ENCODE measurements at places on chromosomes 1 and 21.

DNA sequence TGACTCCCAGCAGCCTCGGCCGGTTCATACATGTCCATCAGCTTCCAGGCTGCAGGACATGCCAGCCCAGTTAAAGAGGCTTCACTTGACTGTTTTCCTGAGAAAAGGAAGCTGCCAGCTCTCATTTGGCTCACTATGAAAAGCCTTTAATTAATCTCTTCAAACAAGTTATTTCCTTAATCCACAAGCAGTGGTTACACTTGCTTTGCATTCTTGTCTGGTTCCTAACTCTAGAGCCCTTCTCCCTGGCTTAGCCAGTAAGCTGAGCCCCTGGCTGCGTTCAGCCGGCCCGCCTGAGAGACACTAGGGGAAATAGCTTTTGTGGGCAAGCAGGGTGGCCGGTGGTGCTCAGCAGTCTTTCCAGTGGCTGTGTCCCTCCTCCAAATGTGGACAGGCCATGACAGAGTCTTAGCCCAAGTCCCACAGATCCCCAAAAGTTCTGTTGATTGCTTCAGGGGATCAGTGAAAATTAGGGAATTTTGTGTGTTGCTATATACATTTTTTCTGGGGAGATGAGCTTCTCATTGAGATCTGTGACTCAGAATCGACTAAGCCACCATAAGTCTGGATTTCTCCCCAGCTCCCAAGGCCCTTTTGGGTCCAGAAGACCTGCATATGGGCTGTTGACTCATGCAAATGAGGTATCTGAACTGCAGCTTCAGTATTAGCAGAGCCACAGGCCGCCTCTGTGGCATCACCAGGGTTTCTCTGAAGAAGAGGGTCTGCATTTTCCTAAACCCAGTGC, 10.1 kb downstream of the ATF3 start:
- no peak for DNase-seq

DNA sequence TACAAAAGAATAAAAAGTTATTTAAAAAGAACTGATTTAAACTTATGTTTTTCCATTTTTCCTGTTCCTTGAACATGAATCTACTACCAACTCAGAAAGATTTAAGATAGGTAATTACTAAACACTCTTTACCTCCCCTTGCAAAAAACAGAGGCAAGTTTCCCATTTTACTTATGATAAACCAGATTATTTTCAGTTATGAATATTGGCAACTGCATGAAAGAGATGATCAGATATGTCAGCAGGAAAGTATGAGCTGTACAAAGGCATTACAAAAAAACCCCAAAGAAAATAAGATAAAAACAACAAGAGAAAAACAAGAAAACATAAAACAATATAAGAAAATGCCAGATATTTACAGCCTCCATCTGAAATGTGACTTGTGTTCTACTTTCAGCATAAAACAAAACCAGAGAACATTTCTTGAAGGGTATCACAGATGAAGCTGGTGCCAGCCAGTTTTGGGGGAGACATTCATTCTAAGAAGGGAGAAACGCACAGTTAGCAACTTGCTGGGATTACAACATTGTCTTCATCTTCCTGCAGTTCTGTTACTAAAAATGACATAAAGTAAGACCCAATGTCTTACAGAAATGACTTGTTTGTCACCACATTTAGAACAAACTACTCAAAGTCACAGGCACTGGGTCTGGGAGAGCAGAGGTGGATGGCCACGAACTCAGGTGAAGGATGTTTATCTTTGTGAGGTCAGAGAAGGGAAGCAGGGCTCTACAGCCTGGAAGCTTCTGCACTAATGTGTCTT, 19.1 kb downstream of the ZC3H12A start:
- no peak for DNase-seq

DNA sequence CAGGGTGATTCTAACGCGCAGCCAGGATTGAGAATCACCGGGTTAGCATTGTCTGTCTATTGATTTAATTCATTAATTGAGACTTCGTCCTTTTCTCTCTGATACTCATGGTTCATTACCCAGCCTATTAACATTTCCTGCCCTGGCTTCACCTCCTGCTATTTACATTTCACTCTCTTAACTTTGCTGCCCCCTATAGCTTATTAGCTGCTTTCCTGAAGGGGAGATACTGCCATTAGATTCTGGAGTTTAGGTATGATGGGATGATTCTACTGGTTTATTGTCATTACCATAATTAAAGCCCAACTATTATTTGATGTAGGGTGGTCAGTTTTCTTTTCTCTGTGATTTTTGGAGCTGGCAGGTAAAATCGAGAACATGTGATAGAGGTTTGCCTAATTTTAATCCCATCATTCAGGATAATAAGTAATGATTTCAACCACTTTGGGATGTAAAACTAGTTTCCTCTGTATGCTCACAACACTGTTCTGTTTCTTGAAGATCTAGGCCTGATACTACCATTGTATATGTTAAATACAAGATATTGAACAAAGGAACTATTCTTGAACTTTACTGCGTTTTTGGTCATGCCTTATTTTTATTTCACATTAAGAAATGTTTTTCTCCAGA, 6.4 kb downstream of the PPP2R5A start:
- peak; percentile 22 for DNase-seq

DNA sequence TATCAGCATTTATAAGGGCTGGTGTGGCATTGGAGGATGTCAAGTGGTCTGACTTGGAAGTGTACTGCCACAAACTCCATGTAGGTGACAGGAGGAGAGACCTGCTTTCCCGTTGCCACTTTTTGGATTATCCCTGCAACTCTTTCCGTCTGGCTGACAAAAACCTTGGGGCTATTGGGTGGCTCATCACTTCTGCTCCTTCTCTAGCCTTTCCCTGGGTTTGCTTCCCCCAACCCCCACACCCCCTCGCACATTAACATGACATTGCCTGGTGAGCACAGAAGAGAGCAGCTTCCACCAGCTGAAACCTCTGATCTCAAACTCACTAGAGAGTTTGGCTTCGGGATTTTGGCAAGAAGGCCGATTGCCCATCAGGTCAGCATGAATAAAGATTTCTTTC, 39.2 kb downstream of the PROX1 start:
- no peak for DNase-seq

DNA sequence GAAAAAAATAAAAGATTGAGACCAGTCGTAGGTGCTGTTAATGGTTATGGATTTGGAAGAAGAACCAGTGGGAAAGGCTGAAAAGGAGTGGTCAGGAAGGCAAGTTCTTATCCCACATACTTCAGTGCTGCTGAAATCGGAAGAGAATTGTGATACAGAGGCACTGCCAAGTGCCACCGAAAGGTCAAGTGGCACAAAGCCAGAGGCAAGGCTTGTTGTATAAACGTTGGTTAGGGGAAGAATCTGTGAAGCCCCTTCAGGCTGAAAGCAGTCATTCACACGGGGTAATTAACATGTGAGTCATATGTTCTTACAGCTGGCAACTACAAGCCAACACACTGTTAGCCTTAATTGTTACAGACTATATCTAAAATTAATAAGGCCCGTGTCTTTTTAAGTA, 48.8 kb downstream of the ZBTB40 start:
- DNase-seq = no peak

DNA sequence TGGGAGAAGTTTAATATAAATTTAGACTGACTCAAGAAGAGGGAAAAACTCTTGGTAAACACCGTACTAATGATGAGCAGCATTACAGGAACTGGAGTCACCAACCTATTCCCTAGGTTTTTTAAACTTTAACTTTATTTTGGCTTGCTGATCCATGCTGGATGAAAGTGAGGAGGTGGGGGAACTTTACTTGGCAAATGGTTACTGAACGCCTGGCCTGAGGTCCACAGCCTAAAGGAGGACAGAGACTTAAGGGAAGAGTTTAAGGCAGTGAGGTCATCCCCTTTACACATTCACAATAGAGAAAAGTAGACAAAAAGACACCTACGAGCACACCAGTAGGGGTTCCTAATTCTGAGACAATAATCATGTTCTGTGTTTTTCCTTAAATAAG, 25.6 kb upstream of the A3GALT2 start:
- DNase-seq = no peak

DNA sequence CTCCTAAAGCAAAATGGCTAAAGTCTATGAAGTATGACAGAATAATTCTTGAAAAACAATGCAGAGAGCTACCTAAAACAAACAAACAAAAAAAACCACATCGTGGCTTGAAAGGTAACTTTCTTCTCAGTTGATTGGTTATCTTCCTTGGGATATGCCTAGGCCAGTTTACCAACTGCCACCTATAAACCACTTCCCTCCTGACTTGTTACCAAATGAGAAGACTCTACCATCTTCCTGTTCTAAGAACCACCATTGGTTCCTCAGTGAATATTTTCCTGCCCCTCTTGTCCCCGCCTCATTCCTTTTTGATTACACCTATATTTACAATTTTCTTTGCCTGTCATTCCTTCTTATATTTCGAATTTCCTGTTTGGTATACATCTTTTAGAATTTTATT, 336.6 kb downstream of the SIPA1L2 start:
- no peak for DNase-seq

DNA sequence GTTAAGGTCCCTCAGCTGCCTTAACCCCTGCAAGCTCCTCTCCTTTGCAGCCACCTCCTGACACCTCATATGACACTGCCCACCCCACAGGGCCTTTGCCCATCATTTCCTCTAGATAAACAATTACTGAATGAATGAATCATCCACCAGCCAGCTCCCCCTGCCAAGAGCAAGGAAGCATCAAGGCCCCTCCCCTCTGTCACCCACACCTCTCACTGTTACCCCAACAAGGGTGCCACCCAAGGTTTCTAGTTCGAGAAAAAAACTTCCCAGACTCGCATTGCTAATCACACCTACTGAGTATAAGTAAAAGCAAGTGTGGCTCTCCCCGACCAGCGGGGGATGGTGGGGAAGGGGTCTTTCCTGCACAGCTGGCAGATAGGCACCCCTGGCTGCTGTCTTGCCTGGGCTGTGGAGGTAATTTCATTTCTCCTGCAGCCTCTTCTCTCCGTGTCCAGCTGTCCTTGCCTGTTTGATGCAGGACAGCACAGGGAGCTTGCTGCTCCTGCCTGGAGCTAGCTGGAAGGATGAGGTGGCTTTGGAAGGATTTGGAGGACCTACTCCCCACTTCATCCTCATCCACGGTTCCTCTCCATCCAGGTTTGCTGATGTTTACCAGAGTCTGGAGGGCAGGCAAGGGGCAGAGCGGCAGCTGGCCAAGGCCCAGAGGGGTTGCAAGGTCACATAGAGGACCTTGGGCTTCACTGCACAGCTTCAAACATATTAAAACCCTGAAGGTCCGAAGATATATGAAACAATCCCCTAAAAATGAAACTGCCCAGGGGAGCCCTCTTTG, 33.1 kb upstream of the LBR start:
- no peak for DNase-seq

DNA sequence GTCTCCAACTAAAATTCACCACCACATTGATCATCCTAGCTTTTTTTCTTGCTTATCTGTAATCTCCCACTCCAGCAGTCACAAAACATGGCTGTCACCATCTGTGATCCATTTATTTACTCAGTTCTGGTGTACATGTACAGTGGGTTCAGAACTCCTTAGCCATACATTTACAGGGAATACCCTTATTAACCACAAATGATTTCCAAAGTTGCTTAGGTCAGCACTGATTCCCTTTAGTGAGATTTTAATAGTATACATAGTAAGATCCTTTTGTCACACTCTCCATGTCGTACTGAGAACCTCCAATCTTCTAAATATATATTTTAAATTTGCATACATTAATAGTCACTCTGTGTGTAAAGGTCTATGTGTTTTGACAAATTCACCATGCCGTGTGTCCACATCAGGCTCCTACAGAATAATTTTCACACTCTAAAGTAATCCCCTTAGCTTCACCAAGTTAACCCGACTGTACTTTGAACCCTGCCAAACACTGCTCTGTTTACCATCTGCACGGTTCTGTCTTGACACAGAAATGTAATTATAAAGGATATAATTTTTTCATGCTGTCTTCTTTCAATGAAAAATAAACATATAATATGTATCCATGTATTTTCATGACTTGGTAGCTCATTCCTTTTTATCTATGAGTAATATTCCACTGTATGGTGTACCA, 473.6 kb upstream of the ZP4 start:
- no peak for DNase-seq

DNA sequence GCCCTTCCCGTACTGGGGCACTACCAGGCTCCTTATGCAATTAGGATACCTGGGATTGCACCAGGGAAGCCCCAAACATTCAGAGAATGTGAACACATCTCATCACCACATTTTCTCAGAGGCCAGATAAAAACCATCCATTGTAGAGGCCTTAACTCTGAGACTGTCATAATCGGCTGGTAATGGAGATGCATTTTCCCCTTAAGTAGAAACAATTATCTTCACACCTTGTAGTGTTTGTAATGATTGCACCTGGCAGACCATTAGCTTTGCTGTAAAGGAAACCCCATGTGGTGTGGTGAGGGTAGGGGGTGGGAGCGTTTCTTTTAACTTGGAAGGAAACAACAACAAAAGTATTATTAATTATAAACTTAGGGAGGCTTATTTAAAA, 90.0 kb upstream of the TLR5 start:
- no peak for DNase-seq

GRCh38 chr21:35849144-35849543, 211.2 kb downstream of the SETD4 start:
- no peak for DNase-seq

GRCh38 chr1:220700556-220701179, 10.5 kb downstream of the C1orf115 start:
- no peak for DNase-seq

DNA sequence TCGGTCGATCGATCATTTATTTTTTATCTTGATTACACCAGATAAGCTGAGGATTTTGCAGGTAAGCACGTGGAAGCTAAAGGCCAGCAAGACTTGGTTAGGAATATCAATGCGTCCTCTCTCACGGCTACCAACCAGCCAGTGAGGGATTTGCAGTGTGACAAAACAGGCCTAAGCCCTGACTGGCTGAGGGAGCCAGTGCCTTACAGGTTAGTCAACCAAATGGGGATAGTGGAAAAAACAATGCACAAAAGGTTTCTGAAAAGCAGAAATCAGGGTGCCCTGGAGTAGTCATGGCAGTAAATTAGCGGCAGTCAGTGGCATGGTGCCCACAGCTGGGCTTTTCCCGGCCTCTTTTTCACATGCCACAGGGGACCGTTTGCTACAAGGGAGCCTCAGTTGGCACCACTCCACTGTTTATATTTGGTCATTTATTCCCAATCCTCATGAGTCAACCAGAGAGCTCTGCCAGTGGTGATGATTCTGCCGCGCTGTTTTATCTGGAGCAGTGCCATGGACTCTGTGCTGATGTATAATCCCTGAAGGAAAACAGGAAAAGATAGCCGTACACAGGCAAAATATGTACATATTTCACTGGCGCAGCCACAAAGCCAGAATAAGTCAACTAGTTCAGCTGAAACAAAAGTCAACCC, 167.6 kb downstream of the RHOU start:
- no peak for DNase-seq
